ENCODE measurements at places on chromosomes 2 and 18.
A peak's percentile ranks its signal among the peaks of the same experiment; 100 is the strongest.

DNA sequence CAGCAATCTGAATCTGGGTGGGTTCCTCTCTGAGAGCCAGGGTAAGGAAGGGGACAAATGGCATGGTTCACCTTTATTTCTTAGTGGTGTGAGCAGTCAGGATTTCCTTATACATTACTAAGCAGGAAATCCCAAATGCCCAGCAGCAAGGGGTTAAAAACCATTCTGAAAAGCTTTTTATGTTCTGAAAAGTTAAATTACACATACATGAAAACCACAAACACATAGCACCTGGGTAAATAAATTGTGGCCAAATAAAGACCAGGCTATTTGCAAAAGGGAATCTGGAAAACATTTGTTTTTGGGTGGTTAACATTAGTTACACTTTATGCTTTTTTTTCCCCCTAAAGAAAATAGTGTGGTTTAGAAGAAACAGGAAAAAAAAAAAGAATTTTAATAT lies 156.1 kb downstream of the AGPS start:
- no peak for DNase-seq

- no peak for DNase-seq
Measured at GRCh38 chr2:46490521-46491141, 11.3 kb downstream of the TMEM247 start.

- DNase-seq: peak; percentile 52
Measured at GRCh38 chr18:54444319-54444914, 86.7 kb downstream of the C18orf54 start.

DNA sequence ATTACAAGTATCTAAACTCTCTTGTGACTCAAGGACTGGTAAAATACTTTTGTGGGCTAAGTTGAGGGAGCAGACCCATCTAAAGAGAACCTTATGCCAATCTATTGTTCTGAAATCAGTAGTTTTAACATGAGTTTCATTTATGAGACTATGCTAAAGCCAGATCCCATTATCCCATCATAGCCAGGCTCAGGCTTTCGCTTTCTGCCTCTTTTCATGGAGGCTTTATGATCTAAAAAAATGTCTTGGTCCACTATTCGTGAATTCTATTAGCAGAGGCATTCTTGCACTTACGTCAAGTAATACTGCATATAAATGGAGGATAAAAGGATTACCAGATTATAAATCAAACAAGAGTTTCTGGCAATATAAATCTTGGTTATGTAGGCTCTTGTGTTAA lies 1636.9 kb upstream of the ACVR2A start:
- DNase-seq: no peak

- DNase-seq: no peak
Measured at GRCh38 chr18:41569867-41570266, 385.2 kb upstream of the PIK3C3 start.

GRCh38 chr2:174059178-174059883 lies 94.2 kb upstream of the SP3 start:
- no peak for DNase-seq

- DNase-seq: no peak
Measured at GRCh38 chr18:46596119-46596518, 60.9 kb downstream of the LOXHD1 start.

DNA sequence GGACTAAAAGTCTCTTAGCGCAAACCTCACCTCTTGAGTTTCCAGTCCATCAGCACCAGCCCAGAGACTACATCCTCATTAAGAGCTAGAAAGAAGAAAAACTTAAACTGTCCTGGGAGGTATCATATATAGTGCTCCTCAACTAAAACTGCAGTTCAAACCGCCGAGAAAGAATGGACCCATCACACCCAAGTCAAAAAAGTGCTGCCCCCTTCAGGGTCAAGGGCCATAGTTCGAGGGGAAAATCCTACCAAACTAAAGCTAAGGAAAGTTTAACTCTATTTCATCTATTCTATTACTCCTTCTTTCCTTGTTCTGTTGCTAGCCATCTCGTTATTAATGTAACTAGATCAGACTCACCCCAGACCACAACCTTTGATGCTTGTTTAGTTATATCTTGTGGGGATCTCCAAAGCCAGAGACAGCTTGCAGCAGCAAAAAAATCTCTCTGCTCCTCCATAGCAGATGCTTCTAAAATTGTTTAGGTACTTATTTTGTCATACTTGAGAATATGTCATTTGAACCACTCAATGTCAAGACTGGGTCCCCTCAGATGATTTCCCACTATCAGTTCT lies 134.5 kb upstream of the RMP24 start:
- DNase-seq: no peak

DNA sequence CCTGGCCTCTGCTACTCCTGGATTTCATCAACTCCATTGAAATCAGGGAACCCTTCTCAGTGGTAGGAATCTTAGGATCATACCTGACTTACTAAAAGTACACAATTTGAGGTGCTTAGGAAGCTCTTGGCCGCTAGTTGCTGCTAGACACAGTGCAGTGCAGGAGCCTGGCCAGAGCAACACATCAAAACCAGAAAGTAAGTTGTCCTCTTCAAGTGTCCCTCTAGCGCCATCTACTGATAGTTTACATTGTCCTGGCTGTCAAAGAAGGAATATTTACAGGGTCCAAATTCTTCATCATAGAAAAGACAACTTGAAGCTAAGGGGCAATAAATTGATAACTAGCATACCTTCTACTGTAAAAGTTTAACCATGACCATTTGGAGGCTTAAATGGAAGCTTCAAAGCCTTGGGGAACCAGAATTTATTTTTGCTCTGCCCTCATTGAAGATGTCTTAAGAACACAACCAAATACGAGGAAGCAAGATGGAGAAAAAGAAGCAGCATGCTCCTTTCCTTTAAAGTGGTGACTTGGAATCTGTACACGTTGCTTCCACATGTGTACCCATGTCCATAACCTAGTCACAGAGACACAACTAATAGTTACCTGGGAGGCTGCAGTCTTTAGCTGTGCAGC lies 889.1 kb upstream of the GCFC2 start:
- no peak for DNase-seq

DNA sequence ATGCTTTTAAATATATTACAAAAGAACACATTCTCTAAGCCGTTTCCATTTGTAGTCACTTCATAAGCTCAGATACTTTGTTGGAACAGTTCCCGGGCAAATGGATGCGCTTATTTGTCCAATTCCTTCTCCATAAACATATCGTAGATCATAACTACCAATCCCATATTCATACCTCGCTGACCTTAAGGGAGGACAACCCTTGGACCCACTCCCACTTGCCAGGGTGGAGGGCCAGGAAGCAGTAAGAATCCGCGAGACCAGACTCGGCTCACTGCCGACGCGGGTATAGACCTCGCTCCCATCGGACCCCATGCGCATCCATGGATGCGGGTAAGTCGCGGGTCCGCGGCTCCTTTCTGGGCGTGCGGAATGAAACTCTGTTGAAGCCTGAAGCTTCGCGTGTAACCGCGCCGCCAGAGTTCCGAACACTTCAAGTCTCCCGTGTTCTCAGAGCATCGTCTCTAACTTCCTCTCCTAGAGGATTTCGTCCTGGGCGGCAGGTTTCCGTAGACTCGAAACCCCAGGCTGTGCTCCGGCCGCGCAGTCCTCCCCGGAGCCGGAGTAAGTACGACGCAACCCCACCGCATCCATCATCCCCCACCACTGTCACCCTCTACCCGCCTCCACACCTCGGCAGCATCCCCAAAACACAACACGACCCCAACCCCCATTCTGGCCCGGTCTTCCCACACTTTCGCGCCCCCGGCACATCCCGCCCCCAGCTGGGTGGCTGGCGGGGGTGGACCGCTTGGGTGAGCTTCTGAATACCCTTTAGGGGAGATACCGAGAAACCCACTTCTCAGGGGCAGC lies 1.1 kb downstream of the DSC3 start:
- no peak for DNase-seq

GRCh38 chr2:9139491-9140443 lies 66.8 kb upstream of the ASAP2 start:
- DNase-seq: peak; percentile 86

GRCh38 chr2:190469771-190470170 lies 61.6 kb downstream of the MFSD6 start:
- DNase-seq: no peak

All from activated CD4-positive, alpha-beta T cell treated with anti-CD3 and anti-CD28 coated beads, Interleukin-2, amount 50 U/mL, for 48 hours (primary cell).